Fibroblast of the conjunctiva (primary cell): ENCODE measurements at places on chromosomes 2 and 18.

- DNase-seq, result no peak
These were observed 28.5 kb downstream of the GPC1 start for GRCh38 chr2:240463866-240464481.

- DNase-seq, result no peak
These were observed 43.6 kb downstream of the NOL10 start for GRCh38 chr2:10646153-10646552.

DNA sequence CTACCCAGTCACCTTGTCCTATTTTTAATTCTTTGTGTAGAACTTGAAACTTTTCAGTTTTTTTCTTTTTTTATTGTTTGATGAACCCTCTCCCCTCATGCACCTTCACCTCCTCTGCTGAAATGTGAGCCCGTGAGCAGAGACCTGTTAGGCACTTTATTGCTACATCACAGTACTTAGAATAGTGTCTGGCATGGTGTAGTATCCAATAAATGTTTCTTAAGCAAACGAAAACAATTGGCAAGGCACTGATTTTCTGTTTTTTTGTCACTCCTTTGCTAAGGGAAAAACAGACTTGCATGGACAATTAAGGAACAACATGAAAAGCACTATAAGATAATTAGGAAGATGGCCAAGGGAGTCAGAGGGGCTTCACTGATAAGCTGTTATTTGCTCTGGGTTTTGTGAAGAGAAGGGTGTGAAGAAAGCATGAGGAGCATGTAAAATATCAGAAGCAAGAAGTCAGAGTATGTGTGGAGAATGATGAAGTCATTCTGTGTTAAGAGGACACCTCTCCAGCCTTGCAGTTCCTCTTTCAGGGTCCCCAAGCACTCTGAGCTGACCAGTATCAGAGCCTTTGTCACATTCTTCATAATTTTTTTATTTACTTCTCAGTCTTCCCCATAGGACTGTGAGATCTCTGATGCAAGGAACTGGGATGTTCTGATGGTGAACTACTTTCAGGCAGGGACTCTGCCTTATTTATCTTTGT is 99.7 kb upstream of the CAVIN2 start:
- no peak for DNase-seq

- DNase-seq, result peak; percentile 79
These were observed 245.6 kb upstream of the TCF4 start for GRCh38 chr18:55833543-55833942.

DNA sequence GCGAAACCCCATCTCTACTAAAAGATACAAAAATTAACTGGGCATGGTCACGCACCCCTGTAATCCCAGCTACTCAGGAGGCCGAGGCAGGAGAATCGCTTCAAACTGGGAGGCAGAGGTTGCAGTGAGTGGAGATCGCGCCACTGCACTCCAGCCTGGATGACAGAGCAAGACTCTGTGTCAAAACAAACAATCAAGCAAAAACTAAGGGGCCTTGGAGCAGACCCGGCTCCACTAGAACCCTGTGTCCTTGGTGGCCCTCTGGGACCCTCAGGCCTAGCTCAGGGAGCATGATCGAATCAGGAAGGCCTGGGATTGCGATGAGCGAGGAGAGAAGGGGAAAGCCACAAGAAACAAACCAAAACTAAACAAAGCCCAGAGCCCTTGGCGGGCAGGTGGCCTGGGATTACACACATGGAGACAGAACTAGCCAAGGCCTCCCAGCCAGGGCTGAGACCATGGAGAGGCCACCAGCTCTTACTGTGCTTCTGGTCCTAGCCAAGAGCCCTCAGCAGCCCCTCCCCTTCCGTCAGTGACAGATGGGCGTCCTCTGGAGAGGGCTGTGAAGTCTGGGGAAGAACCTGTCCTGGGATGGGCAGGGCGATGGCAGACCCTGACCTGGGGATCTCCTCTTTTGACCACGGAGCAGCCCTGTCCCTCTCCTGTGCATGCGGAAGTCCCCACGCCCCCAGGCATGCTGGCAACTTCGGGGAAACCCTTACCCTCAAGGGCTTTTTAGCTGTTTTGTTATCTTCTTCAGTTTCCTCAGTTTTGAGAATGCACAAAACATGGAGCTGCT is 27.4 kb upstream of the CATIP start:
- no peak for DNase-seq

- no peak for DNase-seq
These were observed 160.4 kb downstream of the HDAC4 start for GRCh38 chr2:239240414-239240881.

GRCh38 chr2:127183771-127184170 is 36.3 kb downstream of the CYP27C1 start:
- no peak for DNase-seq
